ENCODE measurements at places on chromosomes 5 and 9.

GRCh38 chr9:106478727-106479126 is 384.2 kb upstream of the ZNF462 start:
- DNase-seq = no peak

DNA sequence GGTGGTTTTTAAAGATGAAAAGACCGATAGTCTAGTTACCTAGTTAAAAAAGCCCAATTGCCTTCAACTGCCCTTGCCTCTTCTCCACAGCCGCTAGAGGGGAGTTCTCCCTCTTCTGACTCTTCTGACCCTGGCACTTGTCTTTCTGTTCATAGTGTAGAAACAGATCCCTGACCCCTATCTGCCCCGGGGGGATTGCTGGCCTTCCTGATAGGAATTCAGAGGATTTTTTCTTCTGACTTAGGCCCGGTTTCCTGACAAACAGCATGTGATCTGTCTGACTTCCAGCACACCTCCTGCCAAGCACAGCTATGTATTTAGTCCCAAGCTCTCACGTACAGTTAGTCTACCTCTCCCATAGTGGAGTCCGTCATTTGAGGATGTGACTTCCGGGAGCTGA is 5.0 kb upstream of the TMEM268 start:
- DNase-seq = no peak

- DNase-seq = no peak
Measured at GRCh38 chr5:149617760-149618306, 36.5 kb downstream of the ARHGEF37 start.

DNA sequence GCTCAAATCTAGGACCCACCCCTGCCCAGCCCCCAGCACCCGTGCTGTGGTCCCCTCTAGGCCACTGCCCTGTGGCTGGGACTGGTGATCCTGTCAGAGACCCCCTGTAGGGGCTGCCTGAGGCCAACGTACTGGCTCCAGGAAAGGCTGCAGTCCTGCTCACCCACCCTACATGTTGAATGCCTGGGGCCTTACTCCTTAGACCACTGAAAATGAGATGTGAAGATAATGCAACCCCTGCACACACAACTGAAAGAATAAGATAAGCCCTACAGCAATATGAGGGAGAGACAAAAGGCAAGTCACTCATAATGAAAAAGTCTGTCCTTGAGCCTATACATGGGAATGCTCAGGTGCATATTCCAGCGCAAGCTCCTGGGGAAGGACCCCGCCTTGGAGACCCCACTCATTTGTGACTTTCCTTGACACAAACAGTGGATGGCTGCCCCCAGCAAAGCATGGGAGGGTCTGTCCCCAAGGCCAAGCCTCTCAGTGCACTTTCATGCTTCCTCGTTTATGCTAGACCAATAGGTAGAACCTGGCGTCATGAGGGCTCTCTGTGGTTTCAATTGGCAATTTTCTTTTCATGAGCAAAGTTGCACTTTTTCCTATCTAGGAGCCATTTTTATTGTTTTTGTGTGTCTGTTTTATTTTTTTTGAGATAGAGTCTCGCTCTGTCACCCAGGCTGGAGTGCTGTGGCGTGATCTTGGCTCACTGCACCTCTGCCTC is 12.5 kb upstream of the WNK2 start:
- no peak for DNase-seq

- no peak for DNase-seq
Measured at GRCh38 chr5:73448463-73449136, at the start of gene FOXD1. TSS of gene FOXD1 (minus strand) at chr5:73448777. CDS start at chr5:73448362, 415 bp downstream.

DNA sequence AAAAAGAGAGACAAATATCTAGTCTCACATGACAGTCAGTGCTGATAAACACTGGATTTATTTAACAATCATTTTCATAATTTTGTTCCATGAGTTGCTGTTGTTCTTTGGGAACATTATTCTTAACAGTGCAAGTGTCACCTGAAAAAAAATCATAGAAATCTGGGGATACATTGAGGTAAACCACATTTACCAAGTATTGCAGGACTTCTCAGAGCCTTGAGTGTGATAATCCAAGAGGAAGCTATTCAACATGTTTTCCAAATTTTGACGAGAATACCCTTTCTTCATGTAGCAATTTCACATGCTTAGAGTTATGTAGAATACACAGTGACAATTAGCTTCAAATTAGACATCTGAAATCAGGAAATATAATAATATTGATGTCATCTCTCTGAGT is 108.5 kb downstream of the MEGF10 start:
- DNase-seq = no peak

- no peak for DNase-seq
Measured at GRCh38 chr5:132250547-132250946, 6.9 kb upstream of the PDLIM4 start.

- no peak for DNase-seq
Measured at GRCh38 chr9:29437526-29437925, 1864.2 kb upstream of the C9orf72 start.

DNA sequence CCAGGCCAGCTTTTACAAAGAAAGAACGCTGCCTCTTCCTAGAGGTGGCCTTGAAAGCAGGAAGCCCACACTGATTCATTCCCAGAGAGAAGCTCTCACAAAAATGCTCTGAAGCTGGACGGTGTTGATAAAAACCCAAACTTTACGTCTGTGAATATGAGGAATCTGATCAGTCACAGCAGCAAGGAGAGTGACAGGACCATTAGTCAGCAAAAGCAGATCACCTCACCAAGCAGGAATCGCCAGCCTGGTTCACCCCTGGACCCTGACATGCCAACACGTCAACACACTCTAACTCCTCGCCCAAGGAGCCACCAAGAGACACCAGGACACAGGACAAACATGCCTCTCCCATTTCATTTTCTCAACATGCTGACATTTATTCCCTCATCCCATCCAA is 70.6 kb upstream of the ZNF622 start:
- DNase-seq = no peak

DNA sequence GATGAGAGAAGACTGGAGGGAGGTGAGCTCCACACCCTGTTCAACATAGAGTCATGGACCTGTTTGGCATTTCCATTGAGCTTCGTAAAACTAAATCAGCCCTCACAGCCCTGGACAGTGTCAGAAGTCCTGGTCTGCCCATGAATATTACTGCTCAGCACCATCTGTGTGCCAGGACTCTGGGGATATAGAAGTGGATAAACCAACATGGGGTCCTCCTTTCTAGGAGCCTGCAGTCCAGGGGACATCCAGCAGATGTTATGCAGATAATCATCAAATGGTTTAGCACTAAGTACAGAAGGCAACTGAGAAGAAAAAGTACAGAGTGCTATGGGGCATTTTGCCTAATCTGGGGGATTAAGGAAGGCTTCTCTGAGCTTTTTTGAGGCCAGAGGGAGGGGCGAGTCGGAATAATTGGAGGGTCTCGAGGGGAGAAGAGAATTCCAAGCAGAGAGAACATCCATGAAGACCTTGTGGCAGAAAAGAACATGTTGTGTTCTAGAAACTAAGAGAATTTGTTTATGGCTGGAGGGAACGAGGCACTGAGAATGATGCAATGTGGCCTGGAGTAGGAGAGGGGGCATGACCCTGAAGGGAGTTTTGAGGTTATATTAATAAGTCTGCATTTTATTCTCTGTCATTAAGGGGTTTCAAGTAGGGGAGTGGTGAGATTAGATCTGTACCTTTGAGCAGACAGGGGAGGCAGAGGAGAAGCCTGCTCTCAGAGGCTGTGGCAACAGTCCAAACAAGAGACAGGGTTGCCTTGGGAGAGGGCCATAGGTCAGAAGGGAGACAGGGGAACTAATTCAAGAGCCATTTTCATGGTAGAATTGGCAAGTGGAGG is 63.5 kb upstream of the SLC2A8 start:
- no peak for DNase-seq

DNA sequence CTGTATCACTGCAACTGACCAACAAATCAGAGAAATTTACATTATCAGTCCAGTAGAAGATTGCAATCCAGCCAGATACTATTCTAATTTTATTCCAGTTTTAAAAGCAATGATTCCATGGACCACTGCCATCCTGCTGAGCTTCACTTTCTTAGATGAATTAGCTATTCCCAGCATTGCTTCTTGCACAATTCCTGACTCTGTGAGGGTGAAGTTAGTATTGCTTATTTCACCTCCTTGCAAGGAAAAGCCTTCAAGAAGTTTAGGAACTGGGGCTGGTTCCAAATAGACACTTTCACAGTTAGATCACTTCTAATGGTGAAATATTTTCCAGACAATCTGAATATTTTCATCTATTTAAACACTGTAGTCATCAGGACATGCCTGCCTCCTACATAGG is 338.6 kb upstream of the TNC start:
- DNase-seq = no peak

- DNase-seq = no peak
Measured at GRCh38 chr5:180808461-180809000, 5.9 kb upstream of the MGAT1 start.

- no peak for DNase-seq
Measured at GRCh38 chr5:3596261-3596825, 711 bp downstream of the IRX1 start.
